ENCODE measurements at places on chromosomes 16 and 17.

- no peak for DNase-seq
These were observed 19.1 kb downstream of the WIPI1 start for GRCh38 chr17:68437979-68438822.

DNA sequence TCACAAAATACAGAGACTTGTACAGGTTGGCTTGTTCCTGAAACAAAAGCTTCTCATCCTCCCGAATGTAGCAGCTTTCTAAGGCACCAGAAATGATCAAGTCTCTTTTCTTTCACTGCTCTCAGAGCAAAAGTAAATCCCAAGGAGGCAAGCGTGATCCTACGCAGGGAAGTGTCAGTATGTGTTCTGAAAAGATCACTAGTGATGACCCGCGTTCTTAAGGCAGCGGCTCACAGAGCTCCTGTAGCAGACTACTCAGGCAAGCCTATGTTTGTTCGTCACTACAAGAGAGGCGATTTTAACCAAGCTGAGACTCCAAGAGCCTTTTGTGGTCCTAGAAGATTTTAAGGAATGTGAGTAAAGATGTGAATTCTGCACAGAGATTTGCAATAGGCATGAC lies 34.5 kb downstream of the WIPI1 start:
- no peak for DNase-seq

GRCh38 chr16:12025472-12025871 lies 48.9 kb downstream of the SNX29 start:
- DNase-seq, result no peak

DNA sequence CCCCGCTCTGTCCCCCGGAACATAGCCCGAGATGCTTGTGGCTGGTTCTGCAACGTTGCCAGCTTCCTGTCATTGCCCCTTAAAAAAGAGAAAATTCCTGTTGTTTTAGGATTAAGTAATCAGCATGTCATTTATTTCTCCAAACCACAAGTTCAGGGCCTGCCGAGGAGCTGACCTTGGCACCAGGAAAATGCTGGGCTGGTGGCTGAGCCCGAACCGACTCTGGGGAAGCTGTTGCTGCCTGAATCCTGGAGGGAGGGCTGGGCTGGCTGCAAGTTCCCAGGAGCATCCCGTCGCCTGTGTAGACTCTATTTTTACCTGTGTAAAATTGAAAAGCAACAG lies 130.9 kb upstream of the FOXF1 start:
- no peak for DNase-seq

DNA sequence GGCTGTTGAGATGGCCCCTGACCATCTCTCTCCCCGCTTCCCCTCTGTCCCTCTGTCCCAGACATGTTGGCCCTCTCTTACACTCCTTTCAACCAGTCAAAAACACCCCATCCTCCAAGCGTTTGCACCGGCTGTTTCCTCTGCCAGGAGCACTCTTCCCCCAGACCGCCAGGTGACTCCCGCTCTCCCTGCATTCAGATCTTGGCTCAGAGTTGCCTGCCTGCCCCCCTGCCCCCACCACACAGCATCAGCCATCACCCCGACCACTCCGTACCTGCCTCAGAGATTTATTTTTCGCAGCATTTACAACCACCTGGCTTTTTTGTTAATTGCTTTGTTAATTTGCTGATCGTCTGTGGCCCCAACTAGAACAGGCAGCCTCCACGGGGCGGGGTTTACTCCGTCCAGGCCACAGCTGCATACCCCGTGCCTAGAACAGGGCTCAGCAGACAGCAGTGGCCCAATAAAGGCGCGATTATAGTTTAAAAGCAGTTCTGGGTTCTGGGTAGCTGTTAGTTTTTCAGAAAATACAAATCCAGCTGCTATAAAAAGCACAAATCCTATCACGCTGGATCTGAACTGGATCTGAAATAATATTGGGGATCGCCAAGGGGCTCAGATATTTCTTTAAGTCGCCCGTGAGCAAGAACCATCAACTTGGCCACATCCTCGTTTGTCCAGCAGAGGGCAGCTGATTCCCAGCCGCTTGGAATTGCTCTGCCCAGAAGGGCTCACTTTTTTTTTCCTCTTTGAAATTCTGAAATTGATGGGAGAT lies 173.6 kb downstream of the IRF8 start:
- peak; percentile 77 for DNase-seq

- DNase-seq, result no peak
These were observed 946 bp downstream of the STUB1 start for GRCh38 chr16:680967-681745.
